Esophagus squamous epithelium (tissue), 5 donors: ENCODE measurements at places on chromosomes 12 and 14.

- no peak for DNase-seq
These were observed at the start of gene PPFIA2 for GRCh38 chr12:81759190-81760051. PPFIA2 (minus strand) TSS chr12:81759350.

DNA sequence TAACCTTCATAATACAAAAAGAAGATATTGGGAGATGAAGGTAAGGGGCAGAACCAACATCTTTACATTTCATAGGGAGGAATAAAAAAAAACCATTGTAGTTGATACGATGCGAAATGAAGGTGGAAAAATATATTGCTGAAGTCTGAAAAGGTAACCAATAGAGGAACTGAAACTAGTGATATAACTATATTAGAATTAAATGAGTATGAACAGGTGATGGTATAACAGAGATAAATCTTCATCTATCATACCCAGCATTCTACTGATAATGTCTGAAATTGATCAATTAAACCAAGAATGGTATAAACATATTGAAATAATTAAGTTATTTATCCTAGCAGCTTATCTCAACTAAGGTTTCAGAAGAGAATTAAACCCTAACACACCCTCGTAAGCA is 332.1 kb downstream of the NELL2 start:
- no peak for DNase-seq

GRCh38 chr14:30185832-30186231 is 258.2 kb upstream of the PRKD1 start:
- no peak for DNase-seq

GRCh38 chr12:54749191-54749818 is 101.1 kb upstream of the DCD start:
- no peak for DNase-seq

- no peak for DNase-seq
These were observed 28.4 kb upstream of the TOMM20L start for GRCh38 chr14:58367296-58367695.

DNA sequence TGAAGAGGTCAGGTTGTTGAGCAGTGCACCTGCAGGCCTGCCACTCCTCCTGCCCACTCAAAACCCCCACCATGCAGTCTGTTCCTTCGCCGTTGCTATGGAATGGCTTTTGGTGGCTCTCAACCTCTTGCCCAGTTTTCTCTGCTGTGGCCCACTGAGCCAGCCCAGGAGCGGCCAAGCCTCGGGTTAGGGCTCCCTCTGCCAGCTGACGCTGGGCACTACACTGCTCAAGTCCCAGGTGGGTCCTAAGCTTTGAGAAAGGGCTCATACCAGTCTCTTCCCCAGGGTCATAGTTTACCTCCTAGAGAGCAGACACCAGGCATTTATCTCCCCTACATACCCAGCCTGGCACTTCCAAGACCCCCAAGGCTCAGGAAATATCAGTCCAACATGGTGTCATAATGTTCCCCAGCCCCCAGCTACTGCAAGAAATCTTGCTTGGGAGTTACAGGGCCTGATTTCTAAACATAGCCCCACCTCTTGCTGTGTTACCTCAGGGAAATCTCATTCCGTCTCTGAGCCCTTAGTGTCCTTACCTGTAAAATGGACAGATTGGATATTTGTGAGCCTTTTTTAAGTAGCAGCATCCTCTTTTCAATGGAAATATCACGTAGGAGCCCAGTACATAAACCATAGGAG is 59.4 kb downstream of the TSPAN11 start:
- no peak for DNase-seq

GRCh38 chr14:59964251-59965007 is 44.5 kb downstream of the LRRC9 start:
- no peak for DNase-seq

- no peak for DNase-seq
These were observed 3.1 kb upstream of the RBM25 start for GRCh38 chr14:73055251-73055650.

DNA sequence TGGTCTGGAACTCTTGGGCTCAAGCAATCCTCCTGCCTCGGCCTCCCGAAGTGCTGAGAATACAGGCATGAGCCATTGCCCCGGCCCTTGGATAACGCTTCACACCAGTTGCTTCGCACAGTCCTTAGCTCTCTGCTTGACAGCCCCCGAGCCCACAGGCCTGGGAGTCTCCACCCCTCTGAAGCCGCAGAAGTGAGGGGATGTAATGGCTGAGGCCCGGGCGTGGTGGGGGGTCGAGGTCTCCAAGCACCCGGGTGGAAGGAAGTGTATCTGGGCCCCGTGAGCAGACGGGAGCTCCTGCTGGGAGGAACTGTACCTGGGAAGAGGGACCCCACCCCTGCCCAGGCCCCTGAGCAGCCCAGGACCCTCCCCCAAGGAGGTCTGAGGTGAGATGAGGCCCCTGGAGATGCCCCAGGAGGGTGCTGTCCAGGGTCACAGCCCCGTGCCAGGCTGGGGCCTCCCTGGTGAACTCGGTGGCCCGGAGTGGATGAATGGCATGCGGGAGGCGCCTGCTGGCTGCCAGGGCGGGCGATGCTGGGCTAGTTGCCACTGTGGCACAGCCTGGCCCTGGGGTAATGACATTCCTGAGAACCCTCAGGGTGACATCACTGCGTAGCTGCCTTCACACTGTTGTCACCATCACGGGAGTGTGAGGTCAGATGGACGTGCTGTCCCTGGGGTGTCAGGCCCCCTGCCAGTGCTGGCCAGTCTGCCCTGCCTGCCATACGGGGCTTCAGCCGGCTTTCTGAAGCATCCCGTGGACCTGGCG is 48.9 kb downstream of the KIF26A start:
- no peak for DNase-seq

- no peak for DNase-seq
These were observed 16.5 kb downstream of the SEL1L start for GRCh38 chr14:81516986-81517797.

DNA sequence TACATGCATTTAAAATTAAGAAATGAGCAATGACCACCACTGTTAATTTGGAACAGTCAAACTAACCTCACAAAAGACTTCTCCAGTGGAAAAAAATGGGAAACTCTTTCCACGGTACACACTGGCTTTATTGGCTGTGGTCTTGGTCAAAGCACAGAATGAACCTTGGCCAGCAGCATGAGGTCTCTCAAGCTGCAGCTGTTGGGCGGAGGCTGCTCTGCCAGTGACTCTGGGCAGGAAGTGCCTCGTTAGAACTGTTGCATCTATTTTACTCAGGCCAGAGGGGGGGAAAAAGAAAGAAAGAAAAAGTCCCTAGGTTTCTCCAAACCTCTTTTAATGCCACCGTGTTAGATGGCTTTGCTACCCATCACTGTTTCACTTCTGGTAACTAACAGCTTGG is 279.8 kb upstream of the DIO2 start:
- no peak for DNase-seq

DNA sequence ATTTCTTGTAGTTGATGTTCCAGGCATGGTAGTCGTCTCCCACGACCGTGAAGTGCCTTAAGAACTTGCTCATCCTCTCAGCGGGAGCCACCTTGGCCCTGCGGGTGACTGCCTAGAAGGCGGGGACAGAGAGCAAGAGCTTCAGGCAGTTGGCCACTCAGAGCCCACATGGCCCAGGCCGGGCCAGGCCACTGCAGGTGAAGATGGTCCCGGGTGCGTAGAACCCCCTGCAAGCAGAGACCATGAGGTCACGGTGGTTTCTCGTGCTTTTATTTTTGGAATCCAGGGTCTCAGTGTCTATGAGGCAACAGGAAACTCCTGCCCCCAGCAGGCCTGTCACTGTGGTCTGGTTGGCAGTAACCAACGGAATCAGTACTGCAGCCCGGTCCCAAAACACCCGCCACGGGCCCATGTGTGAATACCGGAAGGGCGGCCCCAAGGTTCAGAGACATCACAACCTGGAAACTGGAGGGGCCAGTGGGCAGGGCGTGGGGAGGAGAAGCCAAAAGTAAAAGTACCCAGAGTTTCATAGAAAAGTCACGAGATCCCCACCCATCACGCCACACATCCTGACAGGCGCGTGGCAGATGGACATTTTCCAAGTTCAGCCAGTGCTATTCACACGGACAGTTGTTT is 27.5 kb downstream of the HVCN1 start:
- no peak for DNase-seq

DNA sequence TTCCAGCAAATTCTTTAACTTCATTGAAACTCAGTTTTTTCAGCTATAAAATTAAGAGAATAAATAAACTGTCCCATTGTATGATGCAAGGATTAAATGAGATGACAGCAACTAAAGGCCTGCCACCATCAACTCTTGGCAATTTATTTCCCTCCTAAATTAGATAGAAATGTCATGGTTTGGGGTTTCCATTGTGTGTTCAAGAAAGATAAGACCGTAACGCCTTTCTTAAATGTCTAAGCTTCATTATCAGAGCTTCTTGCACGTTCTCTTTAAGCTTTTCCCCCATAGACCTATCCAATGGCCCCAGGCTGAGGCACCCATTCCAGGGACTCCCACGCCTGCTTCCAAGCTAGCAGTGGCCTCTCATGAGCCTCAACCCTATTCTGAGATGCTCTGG is 281.9 kb downstream of the CACNA1C start:
- DNase-seq = no peak

- no peak for DNase-seq
These were observed 17.8 kb downstream of the HDAC7 start for GRCh38 chr12:47801904-47802246.

DNA sequence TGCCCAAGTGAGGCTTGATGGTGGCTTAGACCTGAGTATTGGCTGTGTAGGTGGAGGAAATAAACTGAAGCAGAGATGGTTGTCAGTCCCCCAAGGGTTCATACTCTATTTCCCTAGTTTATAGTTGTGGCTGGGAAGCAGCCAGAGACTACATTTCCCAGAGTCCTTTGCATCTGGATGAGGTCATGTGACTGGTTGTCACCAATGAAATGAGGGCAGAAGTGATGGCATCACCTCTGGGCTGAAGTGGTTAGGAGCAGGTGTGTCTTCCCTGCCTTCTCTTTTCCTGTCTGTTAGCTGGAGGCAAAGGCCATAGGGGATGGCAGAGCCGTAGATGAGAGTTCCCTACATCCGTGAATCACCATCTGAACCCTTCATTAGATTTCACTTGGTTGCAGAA is 16.3 kb upstream of the NOS1 start:
- no peak for DNase-seq

- DNase-seq = no peak
These were observed 636 bp downstream of the ZFYVE21 start for GRCh38 chr14:103716091-103716801.

DNA sequence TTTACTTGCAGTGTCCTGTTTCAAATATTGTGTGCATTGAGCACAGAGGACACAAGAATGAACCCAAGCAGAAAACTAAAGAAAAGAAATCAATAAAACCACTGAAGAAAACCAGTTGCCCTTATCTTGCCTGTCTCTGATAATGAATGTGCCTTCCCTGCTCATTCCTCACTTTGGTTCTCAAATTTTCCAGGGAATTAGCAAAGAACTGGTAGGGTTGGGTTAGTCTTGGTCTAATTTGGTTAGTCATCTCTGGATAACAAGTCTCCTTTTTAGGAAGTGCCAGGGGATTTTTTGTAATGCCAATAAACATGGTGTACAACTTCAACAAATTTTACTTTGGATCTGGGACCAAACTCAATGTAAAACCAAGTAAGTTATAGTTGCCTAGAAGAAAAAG is 65.7 kb downstream of the DAD1 start:
- no peak for DNase-seq

DNA sequence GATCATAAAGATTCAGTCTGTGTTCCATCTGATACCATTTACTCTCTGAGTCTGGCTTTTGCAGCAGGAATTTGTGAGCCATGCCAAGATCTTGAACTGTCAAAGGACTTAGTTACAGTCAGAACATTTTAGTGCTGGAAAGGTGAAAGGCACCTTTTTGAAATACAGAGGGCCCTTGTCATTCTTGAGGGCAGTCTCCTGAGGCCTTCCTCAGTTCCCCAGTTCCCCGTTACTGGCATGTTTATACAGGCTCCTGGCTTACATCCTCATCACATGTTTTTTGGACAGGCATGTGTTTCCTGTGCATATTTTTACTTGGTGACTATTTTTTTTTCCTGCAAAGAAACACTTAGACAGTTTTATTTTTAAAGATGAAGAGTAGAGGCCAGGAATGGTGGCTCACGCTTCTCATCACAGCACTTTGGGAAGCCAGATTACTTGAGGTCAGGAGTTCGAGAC is 21.0 kb downstream of the CFAP54 start:
- DNase-seq = no peak

- DNase-seq = no peak
These were observed 263.2 kb upstream of the ATP2B1 start for GRCh38 chr12:89971880-89972279.

GRCh38 chr14:49191380-49191779 is 394.8 kb downstream of the RPS29 start:
- DNase-seq = no peak

DNA sequence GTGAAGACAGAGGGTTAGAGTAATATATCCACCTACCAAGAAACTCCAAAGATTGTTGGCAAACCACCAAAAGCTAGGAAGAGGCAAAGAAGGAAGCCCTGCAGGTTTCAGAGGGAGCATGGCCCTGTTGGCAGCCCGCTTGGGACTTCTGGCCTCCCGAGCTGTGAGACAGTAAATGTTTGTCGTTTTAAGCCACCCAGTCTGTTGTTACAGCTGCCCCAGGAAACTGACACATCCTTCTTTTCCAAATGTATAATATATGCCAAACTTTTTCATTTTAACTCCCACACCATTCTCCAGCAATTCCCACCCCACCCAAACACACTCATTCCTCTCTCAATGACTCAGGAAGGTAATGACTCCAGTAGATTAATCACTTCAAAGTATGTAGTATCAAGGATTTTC is 74.0 kb downstream of the RPS29 start:
- DNase-seq = no peak

GRCh38 chr12:127214186-127214585 is 1052.8 kb upstream of the TMEM132C start:
- no peak for DNase-seq

DNA sequence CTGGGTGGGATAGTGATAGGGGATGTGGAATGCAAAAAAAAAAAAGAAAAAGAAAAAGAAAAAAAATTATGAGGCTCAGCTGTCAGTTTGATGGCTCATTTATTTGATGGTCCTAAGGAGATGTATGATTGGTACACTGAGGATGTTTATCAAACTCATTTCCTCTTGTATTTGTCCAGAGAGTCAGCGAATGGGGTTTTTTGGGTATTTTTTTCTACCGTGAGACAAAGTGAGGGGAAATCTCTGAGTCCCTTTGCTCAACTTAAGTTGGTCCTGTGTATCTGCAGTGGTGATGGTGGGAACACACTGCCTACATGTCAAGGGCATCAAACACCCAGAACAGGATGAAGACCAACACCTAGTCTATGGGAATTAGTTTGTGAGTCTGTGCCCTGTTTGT is 176.9 kb upstream of the HIF1A start:
- no peak for DNase-seq

- no peak for DNase-seq
These were observed 2.9 kb downstream of the PRIMA1 start for GRCh38 chr14:93785423-93785822.

DNA sequence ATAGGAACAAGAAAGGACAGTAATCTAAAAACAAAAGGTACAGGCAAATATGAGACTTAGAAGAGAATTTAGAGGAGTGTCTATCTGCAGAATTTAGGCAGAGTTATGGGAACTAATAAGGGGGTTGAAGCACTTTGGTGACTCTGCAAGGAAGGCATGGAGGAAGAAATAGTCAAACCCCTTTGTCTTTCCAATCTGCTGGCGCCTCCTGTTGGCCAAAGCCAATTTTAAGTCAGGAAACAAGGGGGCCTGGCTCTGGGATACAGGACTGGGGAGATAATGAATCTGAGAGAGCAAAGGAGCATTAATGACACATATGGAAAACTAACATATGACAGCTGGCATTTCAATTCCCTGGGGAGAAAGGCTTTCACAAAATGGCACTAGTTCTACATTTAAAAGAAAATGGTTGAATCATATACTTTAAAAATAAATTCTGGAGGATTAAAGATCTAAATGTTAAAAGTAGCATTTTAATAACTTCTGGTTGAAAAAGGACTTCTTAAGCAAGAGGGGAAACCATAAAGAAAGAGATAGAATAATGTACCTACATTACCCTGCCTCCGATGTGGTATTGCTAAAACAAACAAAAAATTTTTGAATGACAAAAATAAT is 48.5 kb upstream of the CSRP2 start:
- no peak for DNase-seq
